Caki2 (cell line): ENCODE measurements at places on chromosomes 2 and 18.

DNA sequence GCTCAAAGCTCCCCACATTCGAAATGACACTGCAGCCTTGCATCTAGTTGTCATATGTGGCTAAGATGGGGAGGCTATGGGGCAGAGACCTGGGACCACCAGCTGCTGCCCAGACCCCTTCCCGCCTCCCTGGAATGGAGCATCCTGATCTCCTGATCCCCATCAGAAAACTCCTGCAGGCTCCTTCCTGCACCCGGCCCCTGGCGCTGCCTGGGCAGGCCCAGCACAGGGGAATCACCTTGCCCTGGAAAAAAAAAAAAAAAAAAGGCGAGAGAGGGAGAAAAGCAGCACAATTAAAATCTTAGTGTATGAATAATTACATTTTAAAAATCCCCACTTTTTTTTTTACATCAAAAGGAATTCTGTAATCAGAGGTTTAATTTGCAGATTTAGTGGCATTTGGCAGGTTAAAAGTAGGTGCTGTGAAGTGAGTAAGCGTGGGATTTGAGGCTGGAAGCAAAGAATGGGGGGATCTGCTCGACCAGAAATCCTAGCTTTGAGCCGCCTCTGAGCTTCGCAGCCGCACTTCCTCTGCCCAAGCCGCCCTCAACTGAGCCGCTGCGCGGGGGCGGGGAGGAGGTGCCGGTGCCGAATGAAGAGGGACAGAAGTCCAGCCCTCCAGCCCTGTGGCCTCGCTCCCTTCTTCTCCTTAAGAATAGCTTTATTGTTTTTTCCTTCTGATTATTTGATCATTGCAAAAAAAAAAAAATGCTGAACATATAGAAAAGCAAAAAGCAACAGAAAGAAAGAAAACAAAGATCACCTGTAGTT lies 30.0 kb downstream of the THNSL2 start:
- DNase-seq = no peak

DNA sequence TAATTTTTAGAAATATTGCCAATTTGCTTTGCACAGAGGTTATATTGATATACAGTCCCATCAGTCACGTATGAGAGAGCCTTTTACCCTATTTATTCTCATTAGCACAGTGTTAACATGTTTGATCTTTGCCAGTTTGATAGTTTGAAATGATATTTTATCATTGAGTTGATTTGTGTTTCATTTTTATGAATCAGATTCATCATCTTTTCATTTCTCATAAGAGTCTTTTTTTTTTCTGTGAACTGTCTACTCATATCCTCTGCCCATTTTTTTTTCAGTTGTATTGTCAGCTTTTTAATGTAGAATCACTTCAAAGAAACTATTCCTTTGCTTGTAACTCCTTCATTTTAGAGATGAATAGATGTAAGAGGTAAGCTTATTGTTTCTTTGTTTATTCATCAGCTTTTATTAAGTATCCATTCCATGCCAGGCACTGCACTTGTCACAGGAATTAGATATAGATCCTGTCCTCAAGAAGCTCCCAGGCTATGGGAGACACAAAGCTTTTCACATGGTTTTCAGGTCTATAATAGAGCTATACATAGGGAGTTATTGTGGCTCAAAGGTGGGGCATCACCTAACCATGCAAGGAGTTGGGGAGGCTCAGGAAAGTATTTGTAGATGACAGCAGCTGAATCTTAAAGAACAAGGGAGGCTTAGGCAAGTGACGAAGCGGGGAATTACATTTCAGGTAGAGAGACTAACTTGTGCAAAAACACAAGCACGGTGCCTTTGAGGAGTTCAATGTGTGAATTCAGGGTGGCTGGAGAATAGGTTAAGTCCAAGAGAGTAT lies 42.1 kb downstream of the CD28 start:
- DNase-seq = no peak

GRCh38 chr2:99444222-99444621 lies 45.6 kb downstream of the REV1 start:
- no peak for DNase-seq

DNA sequence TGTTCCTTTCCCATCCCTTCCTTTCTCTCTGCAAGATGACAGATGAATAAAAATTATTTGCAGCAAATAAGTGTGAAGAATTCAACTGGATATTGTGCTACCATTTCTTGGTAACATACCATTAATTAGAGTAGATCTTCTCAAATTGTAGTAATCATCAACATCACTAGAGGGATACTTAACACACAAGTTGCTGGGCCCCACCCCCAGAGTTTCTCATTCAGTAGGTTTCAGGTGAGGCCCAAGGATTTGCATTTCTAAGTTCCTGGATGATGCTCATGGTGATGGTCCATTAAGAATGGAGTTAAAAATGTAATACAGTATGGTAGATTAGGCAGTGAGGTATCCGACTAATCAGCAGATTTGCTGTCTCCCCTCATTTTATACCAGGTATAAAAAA lies 594.0 kb downstream of the ERBB4 start:
- no peak for DNase-seq

GRCh38 chr18:10051877-10052631 lies 138.2 kb downstream of the VAPA start:
- no peak for DNase-seq

- no peak for DNase-seq
Measured at GRCh38 chr2:199042660-199043379, 414.9 kb downstream of the SATB2 start.

- DNase-seq = no peak
Measured at GRCh38 chr2:168889635-168890005, 610 bp downstream of the SPC25 start.

- DNase-seq = peak; percentile 20
Measured at GRCh38 chr18:22378672-22379282, 38.9 kb downstream of the CTAGE1 start.

- DNase-seq = no peak
Measured at GRCh38 chr2:107719836-107720235, 106.9 kb upstream of the RGPD4 start.

DNA sequence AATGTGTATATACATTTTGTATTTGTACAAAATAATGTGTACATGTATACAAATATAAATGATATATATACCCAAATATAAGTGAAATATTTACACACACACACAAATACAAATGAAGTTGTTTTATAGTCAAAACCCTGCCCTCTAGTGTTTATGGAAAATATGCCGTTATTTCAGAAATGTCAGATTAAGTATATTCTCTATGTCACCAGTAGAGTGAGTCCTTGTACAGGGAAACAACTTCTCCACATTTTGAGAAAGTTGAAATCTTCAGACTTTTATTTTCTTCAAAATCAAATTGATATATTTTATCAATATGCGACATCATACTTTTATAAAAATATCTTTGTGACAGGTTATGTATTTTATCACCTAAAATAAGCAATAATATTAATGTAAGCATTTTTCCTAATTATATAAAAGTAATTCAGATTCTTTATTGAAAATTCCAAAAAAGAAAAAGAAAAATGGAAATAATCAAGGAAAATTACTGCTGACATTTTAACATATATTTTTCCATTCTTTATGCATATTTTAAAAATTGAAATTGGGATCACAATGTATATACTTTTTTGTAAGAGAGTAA lies 22.4 kb downstream of the ARL6IP6 start:
- DNase-seq = peak; percentile 37

DNA sequence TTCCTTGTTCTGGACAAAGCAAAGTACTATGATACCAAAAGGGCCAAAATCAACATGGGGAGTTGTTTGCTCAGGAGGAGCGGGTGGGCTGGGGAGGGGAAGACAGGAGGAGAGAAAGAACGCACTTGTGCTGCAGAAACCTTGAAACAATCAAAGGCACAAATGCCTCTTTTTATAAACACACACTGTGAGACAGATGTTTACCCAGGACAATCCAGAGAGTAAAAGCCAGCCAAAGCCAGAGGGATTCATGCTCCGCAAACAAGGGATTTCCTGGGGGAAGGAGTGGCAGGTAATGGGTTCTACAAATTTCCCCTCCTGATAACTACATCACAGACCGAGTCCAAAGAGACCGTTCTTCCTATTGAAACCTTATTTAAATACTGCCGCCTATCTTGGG lies 323.5 kb upstream of the SKOR2 start:
- DNase-seq = no peak

DNA sequence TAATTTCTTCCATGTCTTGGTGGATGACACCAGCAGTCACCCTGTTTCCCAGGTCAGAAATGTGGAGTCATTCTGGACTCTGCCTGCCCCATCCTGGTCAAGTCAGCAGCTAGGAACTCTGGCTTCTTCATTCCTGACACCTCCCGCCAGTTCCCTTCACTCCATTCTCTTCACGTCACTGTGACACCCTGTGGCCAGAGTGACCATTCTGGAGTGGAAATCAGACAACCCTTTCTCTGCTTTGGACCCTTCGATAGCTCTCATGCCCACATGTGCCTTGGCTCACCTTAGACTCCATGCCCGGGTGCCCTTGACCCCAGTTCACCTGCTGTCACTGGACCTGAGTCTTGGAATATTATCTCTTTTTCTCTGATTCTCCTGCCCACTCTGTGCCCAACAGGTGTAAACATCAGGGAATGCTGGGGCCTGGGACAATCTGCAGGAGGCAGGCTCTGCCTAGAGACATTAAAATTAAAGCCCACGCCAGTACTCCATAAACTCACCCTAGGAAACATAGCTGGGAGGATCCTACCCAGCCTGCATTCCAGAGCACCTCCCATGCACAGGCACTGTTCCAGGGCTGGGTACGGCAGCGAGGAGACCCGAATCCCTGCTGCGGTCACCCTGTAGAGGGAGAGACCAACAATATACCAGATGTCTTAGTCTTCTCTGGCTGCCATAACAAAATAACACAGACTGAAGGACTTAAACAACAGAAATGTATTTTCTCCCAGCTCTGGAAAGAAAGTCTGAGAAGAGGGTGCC lies 41.1 kb upstream of the FAHD2A start:
- no peak for DNase-seq

- no peak for DNase-seq
Measured at GRCh38 chr2:39725401-39725800, 53.7 kb downstream of the THUMPD2 start.

GRCh38 chr2:60413814-60414168 lies 139.7 kb downstream of the BCL11A start:
- DNase-seq = no peak

GRCh38 chr2:1403565-1403964 lies 9.7 kb upstream of the TPO start:
- no peak for DNase-seq

- peak; percentile 56 for DNase-seq
Measured at GRCh38 chr2:79630060-79630459, 117.2 kb downstream of the CTNNA2 start.

- DNase-seq = no peak
Measured at GRCh38 chr18:42185486-42185885, 230.5 kb downstream of the PIK3C3 start.

- peak; percentile 3 for DNase-seq
Measured at GRCh38 chr2:163252199-163252598, 413.6 kb upstream of the KCNH7 start.

DNA sequence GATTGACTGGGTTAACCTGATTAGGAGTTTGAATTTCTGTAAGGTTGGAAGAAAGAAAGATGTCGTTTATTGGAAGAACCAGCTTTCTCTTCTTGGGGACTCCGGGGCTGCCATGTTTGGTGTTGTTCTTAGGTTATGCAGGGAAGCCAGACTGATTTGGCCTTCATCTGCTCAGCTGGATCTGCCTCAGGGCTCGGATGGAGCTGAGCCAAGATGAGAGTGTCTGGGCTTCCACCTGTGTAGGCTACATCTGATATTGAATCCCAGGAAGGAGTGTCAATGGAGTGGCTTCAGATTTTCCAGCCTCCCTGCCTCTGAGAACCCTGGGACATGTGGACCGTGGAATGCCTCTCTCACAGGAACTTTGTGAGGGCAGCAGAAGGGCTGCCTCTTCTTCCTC lies 126.1 kb downstream of the WDSUB1 start:
- no peak for DNase-seq

DNA sequence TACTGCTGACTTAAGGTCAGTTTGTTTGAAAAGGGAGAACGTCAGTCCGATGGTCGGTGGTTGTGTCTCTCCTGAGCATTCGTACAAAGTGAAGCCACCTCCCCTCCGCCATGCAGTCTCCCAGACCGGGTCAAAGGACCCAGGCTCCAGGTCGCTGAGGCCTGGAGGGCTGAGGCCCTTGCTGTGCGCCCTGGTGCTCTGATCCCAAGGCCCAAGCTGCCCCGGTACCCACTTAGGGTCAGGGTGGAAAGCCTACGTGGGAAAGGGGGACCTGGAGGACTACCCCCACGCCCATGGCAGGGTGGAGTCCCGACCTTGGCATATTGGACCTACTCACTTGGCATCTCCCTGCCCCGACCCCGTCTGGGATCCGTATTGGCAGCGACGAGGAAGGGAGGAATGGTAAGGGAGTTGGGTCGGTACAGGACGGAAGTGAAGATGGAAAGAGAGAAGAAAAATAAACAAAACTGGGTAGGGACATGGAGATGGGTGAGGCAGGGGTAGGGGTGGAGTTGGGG lies 8.0 kb upstream of the SIX3 start:
- DNase-seq = no peak

DNA sequence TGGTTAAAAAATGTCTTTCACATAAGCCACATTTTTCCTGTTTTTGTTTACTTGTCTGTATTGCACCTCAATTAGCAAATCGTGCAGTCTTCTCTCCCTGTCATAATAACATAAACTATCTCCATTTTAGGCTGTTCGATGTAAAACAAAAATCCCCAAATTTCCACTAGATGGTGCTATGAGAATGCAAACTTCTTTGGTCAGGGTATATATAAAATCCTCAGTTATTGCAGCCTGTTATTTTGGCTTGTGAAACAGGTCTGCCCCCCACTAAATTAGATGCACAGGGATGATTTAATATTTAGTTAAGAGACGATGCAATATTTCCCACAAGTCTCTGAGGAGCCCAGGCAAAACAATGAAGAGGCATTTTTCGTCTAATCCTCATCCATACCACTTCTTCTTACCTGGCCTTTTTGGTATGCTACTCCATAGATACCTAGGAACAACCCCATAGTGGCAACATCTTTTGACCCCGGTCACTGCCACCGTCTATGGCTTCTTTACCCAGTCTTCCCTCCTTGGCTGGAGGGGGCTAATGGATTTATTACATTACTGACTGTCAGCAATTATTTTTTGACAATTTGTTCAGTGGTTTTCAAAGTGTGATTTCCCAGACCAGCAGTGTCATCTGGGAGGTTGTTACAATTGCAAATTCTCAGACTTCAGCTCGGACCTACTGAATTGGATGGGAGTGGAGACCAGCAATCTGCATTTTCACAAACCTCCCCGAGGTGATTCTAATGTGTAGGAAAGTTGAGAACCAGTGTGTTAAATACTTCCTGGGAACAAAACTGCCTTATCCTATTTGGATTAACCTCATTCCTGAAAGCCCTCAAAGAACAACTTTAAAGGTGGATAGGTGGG lies 117.4 kb upstream of the CWC22 start:
- peak; percentile 60 for DNase-seq

GRCh38 chr2:70124983-70125480 lies 37.8 kb downstream of the PCBP1 start:
- peak; percentile 54 for DNase-seq

DNA sequence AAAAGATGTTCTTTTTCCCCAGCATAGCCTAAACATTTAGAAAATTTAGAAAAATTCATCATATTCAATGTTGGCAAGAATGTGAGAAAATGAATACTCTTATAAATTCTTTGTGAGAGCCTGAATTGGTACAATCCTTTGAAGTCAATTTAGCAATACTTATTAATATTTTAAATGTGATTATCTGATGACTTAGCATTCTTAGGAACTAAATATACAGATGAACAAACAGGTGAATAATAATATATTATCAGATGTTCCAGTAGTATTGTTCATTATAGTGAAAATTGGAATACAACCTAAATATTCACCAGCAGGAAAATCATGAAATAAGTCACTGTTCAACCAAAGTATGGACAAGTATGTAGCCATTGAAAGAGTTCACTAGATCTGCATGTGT lies 55.5 kb upstream of the MEIS1 start:
- DNase-seq = no peak

GRCh38 chr2:236178890-236179235 lies 10.7 kb upstream of the GBX2 start:
- DNase-seq = no peak

- DNase-seq = no peak
Measured at GRCh38 chr18:40921845-40922629, 1033.0 kb upstream of the PIK3C3 start.
